ENCODE measurements at places on chromosomes 16 and 17.

DNA sequence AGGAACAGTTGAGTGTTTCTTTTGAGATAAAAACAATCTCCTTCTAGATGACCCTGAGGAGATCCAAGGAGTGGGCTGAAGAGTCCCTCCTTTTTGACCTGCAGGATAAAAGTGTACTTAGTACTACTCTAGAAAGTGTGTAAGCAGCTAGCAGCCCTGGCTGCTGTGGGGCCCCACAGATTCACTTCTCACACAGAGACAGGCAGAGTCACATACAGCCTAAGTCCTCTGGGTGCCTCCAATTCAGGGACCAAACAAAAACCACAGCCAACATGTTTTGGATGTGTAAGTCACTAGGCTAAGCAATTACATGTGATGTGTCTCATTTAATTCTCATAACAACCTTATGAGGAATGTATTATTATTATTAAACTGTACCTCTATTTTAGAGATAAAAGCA is 97.1 kb downstream of the TMEM100 start:
- DNase-seq: no peak

- no peak for DNase-seq
Measured at GRCh38 chr16:4217204-4218131, 24.4 kb downstream of the SRL start.

GRCh38 chr17:75589919-75590303 is 2.3 kb downstream of the MYO15B start:
- no peak for DNase-seq

GRCh38 chr17:64491034-64491860 is 5.6 kb downstream of the POLG2 start:
- DNase-seq: no peak

GRCh38 chr17:412211-413015 is 59.8 kb upstream of the RPH3AL start:
- DNase-seq: no peak

- DNase-seq: peak; percentile 46
Measured at GRCh38 chr17:57518587-57519581, 226.2 kb downstream of the CCDC182 start.

GRCh38 chr17:38663125-38663751 is 11.5 kb downstream of the EPOP start:
- no peak for DNase-seq
